ENCODE measurements at places on chromosomes 16 and 17.

GRCh38 chr16:2471016-2471652 lies at the start of gene NTN3:
Gene NTN3, plus strand, starts transcription at chr16:2471297. Its CDS starts 405 bp downstream, at chr16:2471702.
- DNase-seq, result peak; percentile 70

- no peak for DNase-seq
These were observed at the start of gene BMERB1 for GRCh38 chr16:15434425-15435215. Gene BMERB1, plus strand, starts transcription at chr16:15434588. Its CDS starts 66 bp downstream, at chr16:15434654.

- no peak for DNase-seq
These were observed 15.5 kb downstream of the NFAT5 start for GRCh38 chr16:69581297-69581696.

- DNase-seq, result no peak
These were observed 86.7 kb upstream of the XYLT1 start for GRCh38 chr16:17557480-17557879.

- DNase-seq, result no peak
These were observed 265.2 kb downstream of the XYLT1 start for GRCh38 chr16:17205279-17206211.

Data from GM20000 (cell line).